ENCODE measurements at places on chromosomes 5 and 9.
A peak's percentile ranks its signal among the peaks of the same experiment; 100 is the strongest.

GRCh38 chr9:13661014-13661413, 381.5 kb upstream of the MPDZ start:
- DNase-seq = no peak

GRCh38 chr9:14209399-14210345, 104.3 kb downstream of the NFIB start:
- no peak for DNase-seq

DNA sequence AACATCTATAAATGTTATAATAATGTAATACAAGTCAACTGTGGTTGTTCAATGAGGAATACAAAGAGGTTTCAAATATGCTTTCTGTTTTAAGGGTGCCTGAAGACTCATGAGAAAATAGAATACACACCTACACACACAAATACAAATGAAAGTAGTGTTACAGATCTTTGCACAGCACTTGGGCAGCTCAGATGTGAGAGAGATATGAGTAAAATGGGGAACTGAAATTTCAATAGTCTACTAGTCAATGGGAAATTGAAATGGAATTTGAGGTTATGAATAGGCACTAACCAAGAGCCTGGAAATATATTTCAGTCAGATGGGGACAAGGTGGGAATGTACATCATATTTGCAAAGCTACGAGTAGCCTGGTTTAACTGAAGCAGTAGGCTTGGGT, 96.6 kb downstream of the ISL1 start:
- no peak for DNase-seq

DNA sequence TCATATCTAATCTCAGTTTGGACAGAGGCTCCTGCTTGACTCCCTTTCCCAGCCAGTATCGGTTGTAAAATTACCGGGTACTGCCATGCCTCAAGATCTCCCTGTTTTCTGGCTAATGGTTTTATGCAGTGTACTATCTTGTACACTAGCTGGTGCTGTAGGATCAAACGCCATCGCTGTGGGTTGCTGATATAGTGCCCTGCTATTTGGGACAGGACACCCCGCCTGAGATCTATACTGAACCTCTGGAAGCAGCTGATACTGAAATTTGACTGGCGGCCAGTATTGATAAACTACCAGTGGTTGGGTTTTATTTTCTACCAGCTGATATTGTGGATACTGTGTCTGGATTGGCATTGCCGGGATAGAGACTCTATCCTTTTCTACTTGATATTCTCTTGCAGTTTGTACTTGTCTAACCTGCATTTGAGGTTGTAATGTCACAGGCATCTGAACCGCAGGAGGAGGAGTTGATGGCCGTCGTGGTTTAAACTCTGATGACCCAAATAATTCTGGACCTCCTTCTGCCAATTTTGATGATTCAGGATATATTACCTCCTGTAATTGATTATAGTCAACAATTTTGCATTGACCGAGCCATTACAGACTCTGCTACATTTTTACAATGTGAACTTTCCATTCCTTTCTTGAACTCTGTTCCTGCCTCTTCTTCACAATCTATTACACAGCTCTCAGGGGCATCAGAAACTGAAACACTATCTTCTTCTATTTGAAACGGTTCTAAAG, 112.5 kb upstream of the LARP1 start:
- DNase-seq = no peak

DNA sequence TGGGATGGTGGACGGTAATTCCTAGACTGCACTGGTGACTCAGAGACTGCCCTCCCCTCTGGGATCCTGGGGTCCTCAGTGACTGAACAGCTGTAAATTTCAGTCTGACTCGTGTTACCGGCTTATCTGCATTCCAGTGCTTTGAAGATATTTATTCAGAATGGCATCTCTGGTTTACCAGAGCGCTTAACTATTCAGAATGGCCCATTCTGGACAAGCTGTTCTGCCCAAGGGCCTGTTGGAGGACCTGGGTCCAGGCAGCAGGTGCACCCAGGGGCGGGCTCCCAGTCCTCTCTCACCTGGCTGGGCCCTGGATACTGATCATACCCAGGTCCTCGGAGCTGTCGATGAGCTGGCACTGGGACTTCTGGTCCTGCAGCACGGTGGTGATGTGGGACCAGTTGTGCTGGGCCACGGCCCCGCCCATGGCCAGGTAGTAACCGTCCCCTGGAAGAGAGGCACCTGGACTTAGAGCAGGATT, 48.0 kb downstream of the SARDH start:
- no peak for DNase-seq

DNA sequence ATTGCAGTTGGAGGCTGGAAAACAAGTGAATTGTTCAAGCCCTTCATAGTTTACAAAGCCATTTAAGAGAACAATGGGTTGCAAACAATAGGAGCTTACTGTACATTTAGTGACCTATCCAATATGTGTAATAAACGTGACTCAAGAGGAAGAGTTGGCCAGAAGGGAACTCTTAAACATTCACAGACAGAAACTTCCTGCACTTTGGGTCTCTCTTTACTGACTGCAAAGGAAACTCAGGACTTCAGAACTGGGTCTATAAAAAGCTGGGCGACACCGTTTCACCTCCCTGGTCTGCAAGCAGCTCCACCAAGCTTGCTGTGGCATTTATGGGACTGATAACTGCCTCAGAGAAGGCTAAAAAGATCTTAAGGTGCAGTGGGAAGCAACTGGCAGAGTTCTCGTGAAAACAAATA, 48.7 kb upstream of the SPATA31D4 start:
- DNase-seq = no peak

GRCh38 chr9:118017607-118018122, 313.5 kb downstream of the TLR4 start:
- no peak for DNase-seq

GRCh38 chr5:120413686-120414085, 50.4 kb upstream of the PRR16 start:
- no peak for DNase-seq

DNA sequence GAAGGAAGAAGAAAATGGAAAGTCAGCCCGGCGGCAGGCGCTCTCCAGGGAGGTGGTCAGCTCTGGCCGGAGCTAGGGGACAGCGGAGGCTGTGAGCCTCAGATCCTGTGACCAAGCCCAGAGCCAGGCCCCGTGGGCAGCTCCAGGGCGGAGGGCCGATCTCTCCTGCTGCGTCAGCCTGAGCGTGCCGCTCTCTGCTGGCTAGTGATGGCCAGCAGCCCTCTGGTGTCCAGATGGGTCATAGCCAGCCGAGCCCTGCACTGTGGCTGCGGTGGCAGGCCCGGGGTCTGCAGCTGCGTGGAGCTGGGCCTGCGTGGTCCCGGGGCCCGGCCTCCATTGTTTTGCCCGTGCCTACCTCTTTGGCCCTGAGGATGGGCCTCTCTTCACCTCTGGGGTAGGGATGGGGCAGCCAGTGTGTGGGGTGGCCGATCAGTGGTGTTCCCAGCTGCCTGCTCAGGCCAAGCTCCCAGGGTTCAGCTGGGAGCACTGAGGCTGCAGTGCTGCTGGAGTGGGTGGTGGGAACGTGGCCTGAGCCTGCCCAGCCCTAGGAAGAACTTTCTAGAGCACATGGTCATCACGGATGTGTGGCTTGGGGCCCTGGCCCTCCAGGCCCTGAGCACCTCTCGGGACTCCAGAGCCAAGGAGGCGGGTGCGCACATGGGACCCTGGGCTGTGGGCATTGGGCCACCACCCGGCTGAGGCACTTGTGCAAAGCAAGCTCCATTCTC, 17.1 kb upstream of the NRARP start:
- DNase-seq = no peak

GRCh38 chr5:61827445-61827975, 478.5 kb upstream of the KIF2A start:
- DNase-seq = no peak

DNA sequence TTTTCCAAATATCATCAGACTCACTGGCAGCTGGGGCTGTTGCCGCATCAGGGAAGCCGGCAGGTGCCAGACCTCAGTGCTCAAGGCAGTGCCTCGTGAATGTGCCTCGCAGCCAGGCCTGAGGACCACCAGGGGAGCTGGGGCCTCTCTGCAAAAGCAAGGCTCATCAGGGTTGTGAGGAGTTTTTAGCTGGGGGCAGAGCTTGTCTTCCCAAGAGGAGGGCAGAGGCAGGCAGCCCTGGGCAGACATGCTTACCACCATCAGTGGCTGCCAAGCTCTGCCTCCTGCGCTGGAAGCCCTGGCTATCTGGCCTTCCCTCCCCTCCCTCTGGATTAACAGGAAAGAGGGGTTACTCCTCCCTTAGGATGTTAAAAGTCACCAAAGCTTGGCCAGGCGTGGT, 8.8 kb upstream of the TBC1D9B start:
- DNase-seq = no peak

DNA sequence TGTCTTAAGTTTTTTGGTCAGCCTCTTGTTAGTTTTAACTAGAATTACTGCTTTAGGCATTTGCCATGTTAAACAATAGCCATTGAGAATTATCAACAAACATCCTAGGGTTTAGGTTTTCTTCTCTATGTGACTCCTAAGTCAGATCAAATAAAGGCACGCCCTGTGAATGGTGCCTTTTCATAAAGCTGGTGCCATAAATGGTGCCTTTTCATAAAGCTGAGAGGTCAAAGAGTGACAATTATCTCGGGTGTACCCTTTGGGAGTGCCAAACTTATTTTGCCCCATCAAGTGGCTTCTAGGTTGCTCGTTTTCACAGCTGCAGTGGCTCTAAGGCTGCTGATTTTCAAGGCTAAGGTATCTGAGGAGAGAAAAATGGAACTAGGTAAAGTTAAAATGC, 391.6 kb downstream of the DMRTA1 start:
- DNase-seq = no peak

- no peak for DNase-seq
Measured at GRCh38 chr9:123923884-123924283, 6.0 kb downstream of the DENND1A start.

- no peak for DNase-seq
Measured at GRCh38 chr9:83451308-83451707, 86.9 kb downstream of the FRMD3 start.

- no peak for DNase-seq
Measured at GRCh38 chr5:131096774-131097710, 68.0 kb downstream of the HINT1 start.

DNA sequence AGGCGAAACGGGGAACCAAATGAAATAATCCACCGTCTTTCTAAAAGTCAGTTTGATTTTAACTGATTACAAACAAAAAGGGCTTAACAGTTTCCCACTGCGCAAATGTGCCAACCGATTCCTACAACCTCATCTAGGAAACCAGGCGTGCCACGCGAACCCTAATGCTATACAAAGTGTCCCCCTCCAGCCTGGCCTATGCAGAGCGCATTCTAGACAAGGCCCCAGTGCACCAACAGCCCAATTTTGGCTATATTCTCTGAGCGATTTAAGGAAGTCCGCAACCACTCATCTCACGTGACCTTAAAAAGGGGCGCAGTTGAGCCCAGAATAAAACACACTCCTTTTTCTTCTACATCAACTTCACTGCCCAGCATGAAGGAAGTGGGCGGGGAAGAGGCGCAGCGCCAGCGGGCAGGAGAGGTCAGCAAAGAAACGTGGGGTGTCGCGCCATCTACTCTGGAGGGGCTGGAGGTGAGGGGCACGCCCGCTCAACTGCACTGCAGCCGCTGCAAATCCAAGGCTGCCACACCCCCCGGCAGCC, 779 bp downstream of the FAM13B start:
- DNase-seq = peak; percentile 45

GRCh38 chr5:766666-767431, 17.7 kb downstream of the ZDHHC11B start:
- DNase-seq = no peak

DNA sequence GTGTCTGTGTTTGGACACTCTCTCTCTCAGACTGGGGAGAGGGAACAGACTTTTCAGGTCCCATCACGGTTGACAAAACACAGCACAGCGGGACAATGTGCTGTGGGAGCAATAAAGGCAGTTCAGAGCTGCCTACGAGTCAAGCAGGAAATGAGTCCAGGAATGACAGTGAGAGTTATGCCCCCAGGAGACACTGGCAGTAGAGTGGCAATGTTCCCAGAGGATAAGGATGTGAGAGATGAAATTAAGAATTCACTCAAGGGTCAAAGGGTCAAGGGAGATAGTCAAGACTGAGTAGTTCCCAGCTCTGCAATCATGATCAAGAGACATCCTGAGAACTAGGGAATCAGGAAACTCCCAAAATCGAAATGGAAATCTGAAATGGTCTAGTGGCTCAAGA, 156.1 kb downstream of the LURAP1L start:
- no peak for DNase-seq

DNA sequence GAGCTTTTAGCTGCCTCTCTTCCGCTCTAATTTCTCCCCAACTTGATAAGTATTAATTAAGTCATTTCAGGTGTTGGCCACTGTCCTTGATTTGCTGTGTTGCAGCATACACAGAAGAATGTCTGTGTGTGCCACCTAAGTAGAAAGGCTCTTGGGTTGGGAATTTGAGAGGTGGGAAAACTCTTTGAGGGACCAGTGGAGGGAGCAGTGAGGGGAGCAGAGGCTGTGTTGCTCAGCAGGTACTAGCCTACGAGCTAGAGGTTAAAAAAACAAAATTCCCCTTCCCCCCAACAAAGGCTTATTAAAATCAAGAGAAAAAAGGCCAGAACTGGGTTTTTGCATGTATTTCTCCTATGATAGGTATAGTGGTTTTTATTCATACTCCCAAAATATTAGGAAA, 20.9 kb downstream of the RPS23 start:
- DNase-seq = no peak

- DNase-seq = peak; percentile 4
Measured at GRCh38 chr9:73370053-73370452, 218.4 kb downstream of the ANXA1 start.

DNA sequence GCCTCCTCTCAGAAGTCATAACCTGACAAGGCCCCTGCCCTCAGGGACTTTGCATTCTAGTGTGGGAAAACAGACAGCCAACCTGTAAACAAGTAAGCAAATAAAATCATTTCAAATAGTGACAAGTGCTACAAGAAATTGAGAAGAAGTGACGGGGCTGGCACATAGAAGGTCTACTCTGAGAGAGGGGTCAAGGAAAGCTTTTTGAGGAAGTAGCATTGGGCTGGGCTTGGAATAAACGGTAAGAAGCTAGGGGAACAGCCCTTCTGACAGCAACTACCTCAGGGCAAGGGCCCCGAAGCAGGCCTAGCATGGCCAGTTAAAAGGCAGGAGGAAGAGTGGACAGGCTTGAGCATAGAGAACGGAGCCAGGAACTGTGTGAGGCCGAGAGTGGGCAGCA, 4.8 kb upstream of the SLC2A8 start:
- no peak for DNase-seq

DNA sequence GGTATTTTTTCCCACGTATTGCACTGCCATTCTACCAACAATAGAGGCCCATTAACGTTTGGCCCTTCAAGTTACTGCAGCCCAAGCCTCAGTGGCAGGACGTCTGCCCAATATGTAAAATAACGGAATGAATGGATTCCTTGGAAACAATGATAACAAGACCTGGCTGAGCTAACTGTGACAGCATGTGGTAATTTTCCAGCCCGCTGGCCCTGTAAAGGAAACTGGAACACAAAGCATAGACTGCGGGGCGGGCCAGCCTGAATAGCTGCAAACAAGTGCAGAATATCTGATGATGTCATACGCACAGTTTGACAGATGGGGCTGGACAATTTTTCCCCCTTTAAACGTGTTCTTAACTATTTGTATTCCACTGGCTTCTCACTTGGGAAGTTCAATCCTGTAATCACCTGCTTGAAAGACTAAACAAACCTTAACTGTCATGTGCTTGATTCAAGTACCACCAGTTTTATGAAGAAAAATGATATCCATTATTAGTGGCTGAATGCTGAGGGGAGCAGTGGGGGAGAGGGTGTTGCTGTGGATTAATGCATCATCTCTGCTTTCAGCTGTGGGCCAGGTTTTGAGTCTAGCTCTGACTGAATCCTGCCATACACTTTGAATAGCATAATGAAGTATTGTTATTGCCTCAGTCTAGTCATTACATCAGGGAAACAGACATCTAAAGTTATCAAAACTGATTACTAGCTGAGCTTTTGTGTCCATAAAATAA, 323.9 kb downstream of the TMEM161B start:
- DNase-seq = no peak

GRCh38 chr5:14560091-14560595, 21.4 kb upstream of the OTULINL start:
- DNase-seq = no peak

Measured in T1000 (cell line).